ENCODE measurements at places on chromosomes 2 and 18. TPM values are rescaled to one million over a fixed set of nuclear protein-coding genes. Genes with fewer than 3 reads are reported as not detected.

Gene IL37
- total RNA-seq = not detected

Gene COX7A2L
- 98.4 TPM for total RNA-seq

Gene APCDD1
- 24.9 TPM for total RNA-seq

Gene CD8A
- total RNA-seq = 1.5 TPM

Gene SMYD1
- total RNA-seq = 492 TPM

Gene NLRC4
- total RNA-seq = 0.82 TPM

Gene ILKAP
- 26.7 TPM for total RNA-seq

DNA sequence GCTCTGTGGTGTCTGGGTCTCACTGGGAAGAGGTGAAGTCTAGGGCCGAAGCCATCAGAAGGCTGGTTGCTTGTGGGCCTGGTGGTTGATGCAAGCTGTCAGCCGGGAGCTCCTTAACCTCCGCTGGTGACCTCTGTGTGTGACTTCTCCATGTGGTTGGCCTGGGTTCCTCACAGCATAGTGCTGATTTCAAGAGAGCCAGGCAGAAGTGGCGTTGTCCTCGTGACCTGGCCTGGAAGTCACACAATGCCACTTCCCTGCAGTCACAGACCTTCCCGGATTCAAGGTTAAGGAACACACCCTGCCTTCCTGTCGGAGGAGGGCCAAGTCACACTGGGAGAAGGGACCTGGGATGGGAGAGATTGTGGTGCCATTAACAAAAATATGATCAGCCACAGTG, 303.7 kb upstream of the HS6ST1 start:
- DNase-seq = peak; percentile 40

DNA sequence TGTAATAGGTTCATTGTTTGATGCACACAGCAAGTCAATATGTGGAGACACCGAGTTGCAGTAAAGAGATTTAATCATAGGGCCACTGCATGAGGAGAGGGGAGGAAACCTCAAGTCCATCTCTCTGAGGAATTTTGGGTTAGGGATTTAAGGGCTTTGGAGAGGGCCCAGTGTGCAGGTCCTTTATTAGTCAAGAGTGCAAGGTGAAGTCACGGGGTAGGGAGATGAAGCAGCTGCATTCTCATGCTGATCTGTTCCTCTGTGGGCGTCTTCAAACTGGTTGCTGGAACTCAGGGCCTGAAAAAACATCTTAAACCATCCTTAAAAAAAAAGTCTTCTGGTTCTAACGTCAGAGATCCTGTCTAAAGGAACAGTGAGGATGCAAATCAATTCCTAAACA, 131.6 kb downstream of the NXPH2 start:
- DNase-seq = no peak

DNA sequence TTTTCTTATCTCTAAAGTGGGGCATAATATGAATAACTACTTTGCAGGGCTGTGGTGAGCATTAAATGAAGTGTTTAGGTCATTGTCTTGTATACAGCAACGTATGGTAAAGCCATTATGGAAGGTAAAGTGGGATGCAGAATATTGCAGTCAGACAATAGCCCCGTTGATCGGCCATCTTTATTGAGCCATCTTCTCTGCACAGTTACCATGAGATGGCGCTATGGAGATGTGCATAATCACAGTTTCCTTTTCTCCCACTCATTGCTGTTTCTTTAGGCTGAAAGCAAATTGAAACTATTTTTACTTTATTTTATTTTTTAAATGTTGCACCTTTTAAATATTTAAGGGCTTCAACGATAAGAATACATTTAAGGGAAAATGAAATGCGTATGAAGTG, 108.9 kb downstream of the THSD7B start:
- no peak for DNase-seq

GRCh38 chr2:189580241-189580651, 340 bp downstream of the SLC40A1 start:
- DNase-seq = peak; percentile 59

DNA sequence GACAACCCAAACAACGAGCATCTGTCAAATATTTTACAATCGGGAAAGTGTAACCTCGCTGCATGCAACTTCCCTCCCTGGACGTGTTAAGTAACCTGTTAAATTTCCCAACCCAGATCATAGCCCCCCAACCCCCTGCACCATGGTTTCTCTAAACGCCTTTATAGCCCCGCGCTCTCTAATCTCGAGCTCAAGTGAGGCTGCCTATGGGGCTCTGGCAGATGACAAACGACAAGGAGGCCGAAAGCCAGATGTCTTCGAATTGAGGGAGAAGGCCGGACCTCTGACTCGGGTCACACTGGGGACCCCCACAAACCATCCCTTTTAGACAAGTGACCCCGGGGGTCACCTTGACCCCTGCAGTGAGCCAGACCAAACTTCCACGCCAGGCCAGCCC, 526 bp downstream of the COX7A2L start:
- no peak for DNase-seq

DNA sequence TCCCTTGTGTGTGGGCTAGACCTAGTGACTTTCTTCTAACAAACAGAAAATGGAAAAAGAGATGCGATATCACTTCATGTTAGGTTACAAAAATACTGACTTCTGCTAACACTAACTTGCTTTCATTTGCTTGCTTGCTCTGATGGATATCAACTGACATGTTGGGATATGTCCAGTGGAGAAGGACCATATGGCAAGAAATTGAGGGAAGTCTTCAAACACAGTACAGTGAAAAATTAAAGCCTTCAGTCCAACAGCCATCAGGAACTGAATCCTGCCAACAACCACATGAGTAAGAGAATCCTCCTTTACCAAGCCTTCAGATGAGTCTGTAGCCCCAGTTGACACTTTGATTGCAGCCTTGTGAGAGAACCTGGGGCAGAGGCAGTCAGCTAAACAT, 143.9 kb downstream of the MAIP1 start:
- DNase-seq = no peak

DNA sequence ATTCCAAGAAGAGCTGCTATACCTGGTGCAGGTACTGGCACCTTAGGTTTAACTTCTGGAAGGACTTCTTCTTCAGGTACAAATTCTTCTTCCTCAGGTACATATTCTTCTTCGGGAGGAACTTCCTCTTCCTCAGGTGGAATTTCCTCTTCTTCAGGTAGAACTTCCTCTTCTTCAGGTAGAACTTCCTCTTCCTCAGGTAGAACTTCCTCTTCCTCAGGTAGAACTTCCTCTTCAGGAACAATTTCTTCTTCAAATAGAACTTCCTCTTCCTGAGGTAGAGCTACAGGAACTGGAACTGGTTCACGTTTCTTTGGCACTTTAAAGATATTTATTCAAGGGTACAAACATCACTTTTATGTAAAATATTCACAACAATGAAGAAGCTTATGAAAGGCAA, 129.6 kb downstream of the TTN start:
- no peak for DNase-seq

DNA sequence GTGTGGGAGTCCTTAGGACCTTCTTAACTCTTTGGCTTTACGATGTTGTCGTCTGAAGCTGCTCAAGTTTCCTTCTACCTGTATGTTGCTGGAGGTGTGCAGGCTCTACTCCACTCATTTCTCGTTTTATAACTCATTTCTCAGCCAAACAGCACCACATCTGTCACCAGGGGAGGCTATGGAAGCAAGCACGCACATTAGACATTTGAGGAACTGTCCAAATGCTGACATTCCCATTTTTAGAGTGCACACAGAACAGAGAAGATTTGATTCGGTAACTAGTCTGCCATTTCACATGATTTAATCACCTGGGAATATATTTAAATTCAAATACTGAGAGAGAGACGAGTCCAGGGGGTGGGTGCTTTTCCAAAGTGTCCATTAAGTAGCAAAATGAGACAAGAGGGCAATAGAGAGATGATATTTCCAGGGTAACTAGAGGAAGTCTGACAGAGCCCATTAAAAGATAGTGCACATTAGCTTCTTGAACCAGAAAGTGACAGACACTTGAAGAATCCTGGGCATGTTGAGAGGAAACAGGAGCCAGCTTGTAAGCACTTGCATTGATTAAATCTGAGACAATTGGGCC, 793.3 kb downstream of the TDRD15 start:
- DNase-seq = no peak

- DNase-seq = no peak
Measured at GRCh38 chr2:181627545-181627944, 29.4 kb downstream of the CERKL start.

- DNase-seq = no peak
Measured at GRCh38 chr2:121697108-121697631, 39.5 kb downstream of the NIFK start.

- no peak for DNase-seq
Measured at GRCh38 chr2:236714080-236714479, 144.5 kb downstream of the ACKR3 start.

DNA sequence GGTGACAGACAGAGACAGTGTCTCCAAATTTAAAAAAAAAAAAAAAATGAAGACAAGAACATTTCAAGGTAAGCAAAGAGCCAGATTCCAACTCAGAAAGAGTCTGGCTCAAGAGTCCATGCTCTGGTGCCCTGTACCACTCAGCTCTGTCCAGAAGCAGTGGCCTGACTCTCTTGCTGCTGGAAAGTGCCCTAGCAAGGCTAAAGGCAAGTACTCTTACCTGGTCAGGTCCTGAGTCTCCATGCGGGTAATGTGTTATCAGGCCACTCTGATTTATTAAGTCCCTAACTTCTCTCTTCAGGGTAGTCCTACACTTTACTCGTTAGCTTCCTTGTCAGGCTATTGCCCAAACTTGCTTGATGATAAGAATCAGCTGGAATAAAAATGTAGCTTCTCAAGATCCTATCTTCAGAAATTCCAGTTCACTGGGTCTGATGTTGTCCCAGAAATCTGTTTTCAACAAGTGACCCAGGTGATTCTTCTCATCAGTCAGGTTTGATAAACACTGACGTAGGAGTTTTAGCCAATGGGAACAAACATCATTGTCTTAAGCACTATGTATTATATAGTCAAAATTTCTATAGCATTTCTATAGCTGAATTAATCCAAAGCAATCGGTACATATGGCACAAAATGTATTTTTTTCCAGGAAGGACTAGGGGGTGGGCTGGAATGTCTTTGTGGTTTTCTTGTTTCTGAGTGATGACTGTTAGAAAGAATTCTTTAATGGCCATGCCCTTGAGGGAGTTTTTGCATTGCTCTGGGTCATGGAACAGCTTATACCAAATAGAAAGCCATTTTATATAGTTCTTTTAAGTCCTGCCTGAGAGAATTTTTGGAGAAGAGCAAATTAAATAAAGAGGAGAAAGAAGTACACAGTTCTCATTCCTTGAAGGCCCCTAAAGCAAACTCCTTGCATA, 139.9 kb upstream of the DNMT3A start:
- no peak for DNase-seq

DNA sequence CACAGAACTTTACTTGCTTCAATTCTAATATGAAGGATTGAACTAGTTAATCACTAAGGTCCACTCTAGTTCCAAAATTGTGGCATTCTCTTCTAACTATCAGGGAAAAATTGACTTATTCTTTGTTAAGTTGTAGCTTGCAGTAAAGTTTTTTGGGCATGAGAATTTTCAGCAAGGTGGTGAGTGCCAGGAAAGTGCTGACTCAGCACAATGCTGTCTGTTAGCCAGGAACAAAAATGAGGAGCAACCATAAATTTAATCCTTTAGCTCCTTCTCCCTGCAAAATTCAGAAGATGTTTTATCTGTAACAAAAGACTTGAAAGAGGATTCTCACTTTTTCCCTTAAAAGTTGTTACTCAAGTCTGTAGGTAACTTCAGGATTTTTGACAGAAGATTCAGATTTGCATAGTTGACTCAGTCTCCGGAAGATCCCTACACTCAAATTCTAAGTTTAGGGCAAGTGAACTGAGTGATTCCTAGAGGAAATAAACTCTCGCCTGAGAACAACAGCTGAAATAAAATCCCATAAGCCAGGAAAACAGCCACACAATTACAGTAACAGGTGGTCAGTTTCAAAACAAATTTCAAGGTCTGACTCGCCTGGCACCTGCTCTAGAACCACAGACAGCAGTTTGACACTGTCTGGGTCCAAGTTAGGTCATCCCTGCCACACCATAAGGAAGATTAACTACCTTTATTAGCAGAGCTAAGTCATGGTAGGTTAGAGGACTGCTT, 20.2 kb upstream of the DARS1 start:
- DNase-seq = no peak

DNA sequence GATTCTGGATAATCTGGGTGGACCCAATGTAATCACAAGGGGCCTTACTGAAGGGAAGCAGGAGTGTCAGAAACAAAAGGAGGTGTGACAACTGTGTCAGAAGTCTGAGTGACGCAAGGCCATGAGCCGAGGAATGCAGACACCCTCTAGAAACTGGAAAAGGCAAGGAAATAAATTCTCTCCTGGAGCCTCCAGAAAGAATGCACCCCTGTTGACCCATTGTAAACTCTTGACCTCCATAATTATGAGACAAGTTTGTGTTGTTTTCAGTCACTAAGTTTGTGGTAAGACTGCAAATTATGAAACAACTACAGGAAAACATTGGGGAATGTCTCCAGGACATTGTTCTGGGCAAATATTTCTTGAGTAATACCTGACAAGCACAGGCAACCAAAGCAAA, 47.3 kb upstream of the B3GNT7 start:
- no peak for DNase-seq

DNA sequence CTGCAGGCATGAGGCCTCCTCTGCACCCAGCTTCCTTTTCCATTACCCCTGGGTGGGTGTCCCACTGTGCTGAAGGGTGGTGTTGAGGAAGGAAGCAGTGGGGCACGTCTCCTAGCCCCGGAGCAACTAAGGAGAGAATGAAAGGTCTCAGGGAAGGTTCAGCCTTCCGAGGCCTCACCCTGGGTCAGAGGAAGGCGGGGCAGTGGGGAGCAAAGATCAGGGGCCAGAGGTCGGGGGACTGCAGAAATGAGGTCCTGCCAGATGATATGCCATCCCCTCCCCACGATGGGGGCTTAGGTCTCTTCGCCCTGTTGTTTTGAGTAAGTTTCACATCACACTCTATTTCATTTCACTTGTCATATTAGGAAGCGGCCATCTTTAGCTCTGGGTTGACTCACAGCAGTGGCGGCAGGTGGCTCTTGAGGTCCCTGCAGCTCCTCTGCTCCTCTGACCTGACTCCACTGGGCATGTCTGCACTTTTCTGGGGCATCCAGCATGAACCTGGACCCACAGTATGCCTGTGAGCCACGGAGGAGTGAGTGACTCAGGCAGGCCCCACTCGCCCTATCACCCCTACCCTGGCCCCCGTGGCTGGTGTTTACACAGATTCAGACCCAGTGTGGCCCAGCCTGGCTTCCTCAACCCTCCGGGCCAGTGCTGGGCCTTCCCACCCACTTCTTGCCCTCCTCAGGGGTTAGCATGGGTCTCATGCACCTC, 153.7 kb upstream of the SMAD2 start:
- DNase-seq = no peak

- DNase-seq = no peak
Measured at GRCh38 chr2:71426721-71427120, 26.6 kb upstream of the DYSF start.
